ENCODE measurements at places on chromosomes 4 and X.

DNA sequence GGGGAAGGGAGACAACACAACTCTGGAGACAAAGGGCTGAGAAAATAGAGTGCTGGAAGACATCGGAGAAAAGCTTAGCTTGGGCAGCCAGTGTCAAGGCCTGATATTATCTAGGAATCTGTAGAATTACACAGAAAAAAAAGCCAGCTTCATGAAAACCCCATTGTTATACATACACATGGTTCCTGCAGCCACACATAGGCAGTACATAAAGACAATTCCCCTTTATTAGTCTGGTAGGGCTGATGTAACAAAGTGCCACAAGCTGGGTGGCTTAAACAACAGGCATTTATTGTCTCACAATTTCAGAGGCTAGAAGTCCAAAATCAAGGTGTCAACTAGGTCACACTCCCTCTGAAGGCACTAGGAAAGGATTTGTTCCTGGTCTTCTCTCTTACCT lies 503.5 kb downstream of the MID1IP1 start:
- DNase-seq: no peak

GRCh38 chrX:119989905-119990555 lies 46.5 kb upstream of the NKAP start:
- no peak for DNase-seq

DNA sequence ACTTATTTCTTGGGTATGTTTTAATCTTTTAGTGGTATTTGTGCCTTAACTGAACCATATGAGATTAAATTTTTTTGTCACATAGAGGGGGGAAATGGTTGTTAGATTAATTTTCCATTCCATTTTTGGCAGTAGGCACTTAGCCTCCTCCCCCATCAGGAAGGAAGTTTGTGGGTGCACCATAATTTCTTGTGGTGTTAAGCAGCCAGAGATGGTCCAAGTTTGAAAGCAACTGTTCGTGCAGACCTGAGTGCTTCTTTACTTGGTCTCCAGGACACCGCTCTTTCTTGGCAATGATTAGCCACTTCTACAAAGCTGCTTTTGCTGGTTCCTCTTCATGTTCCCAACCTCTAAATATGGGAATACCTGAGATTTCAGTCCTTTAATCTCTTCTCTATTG lies 92.7 kb upstream of the RPL34 start:
- DNase-seq: no peak

DNA sequence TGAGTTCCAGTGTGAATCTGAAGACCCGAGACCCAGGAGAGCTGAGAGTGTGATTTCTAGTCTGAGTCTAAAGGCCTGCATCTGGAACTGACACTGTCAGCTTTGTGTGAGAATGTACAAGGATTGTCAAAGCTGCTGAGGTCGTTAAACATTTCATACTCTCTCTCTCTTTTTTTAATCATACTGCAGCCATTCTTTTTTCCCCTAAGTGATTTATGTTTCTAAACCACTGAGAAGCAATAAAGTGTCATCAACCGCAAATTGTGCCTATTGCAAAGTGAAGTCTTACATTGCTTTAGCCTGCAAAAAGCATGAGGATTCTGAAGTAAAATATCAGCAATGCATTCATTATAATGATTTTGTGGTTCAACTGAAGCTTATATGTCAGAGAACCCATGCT lies 106.0 kb downstream of the ASMT start:
- no peak for DNase-seq

GRCh38 chrX:108221301-108221864 lies 129.8 kb downstream of the ATG4A start:
- DNase-seq: no peak
